ENCODE measurements at places on chromosomes 2 and 18. TPM values are rescaled to one million over a fixed set of nuclear protein-coding genes. Genes with fewer than 3 reads are reported as not detected.

TUBA3D gene
- not detected for total RNA-seq

KCNE4 gene
- 22.0 TPM for total RNA-seq

PLCD4 gene
- 6.7 TPM for total RNA-seq

TP53I3 gene
- total RNA-seq, result 28.6 TPM

CREG2 gene
- total RNA-seq, result 0.63 TPM

ANKRD53 gene
- 1.8 TPM for total RNA-seq

PLB1 gene
- total RNA-seq, result 5.0 TPM

ANKRD29 gene
- 11.7 TPM for total RNA-seq

LYG2 gene
- total RNA-seq, result not detected

INHBB gene
- total RNA-seq, result 0.74 TPM

C2orf66 gene
- 0.32 TPM for total RNA-seq

CFC1 gene
- not detected for total RNA-seq

APOB gene
- 0.32 TPM for total RNA-seq

YES1 gene
- 70.2 TPM for total RNA-seq

SP140 gene
- 1.8 TPM for total RNA-seq

FAHD2B gene
- 8.8 TPM for total RNA-seq

NEU4 gene
- total RNA-seq, result 0.21 TPM

EVX2 gene
- 1.9 TPM for total RNA-seq

CABYR gene
- 4.8 TPM for total RNA-seq

DNAH6 gene
- 1.4 TPM for total RNA-seq

All from urinary bladder (tissue), 4 donors.